ENCODE measurements at places on chromosomes 6 and 20. TPM values are rescaled to one million over a fixed set of nuclear protein-coding genes. Genes with fewer than 3 reads are reported as not detected.

TMEM74B gene
- total RNA-seq, result 1.1 TPM

BEND6 gene
- total RNA-seq, result 4.0 TPM

TAP2 gene
- total RNA-seq, result 4.5 TPM

GFOD1 gene
- 18.1 TPM for total RNA-seq

NTSR1 gene
- total RNA-seq, result not detected

PRKN gene
- total RNA-seq, result 1.1 TPM

SRSF3 gene
- total RNA-seq, result 110 TPM

RSPH9 gene
- total RNA-seq, result 0.97 TPM

BPI gene
- total RNA-seq, result not detected
